ENCODE measurements at places on chromosomes 16 and 17. TPM values are rescaled to one million over a fixed set of nuclear protein-coding genes. Genes with fewer than 3 reads are reported as not detected.

- H3K4me3 ChIP-seq: no peak overlapping the region
- no peaks in the 10 kb centered on the region for H3K36me3 ChIP-seq
- H3K4me1 ChIP-seq: peaks cover 5% of the 10 kb centered on the region
- no peaks in the 10 kb centered on the region for H3K27me3 ChIP-seq
Measured at GRCh38 chr17:15914400-15915170, 30.3 kb upstream of the ADORA2B start.

DNA sequence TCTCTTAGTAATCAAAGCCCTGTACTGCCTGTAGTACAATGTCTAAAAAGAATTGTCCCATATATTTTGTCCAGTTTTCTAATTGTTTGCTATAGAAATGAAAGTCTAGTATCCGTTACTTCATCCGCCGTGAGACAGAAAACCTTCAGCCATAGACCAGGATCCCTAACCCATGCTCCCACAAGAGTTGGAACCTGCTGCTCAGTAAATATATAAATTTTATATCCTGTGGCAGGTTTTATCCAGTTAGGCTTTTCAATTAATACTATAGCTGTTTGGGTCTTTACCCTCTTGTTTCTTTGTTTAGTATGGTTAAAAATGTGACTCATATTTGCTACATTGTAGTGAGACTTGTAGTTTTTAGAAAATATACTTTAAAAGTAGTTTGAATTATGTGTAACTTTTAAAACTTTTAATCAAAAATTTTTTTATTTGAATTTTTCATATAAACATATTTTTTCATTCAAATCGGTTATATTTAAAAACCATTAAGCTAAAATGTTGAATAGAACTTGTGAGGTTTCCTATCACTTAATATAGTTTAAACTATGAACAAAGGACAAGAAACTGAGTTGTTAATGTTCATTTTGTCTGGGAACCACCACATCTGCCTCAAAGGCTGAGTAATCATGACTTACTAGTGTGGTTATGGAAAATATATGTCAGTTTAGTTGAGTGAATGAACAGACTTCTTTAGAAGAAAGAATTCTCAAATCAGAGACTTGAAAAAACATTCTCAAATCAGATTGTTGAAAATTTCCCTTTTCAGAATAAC lies 54.8 kb downstream of the VMP1 start:
- peaks cover 11% of the 10 kb centered on the region for H3K4me1 ChIP-seq
- no peak overlapping the region for H3K4me3 ChIP-seq

- peak overlapping the region; percentile 52 for H3K27ac ChIP-seq
- peak overlapping the region; percentile 21 for H3K4me3 ChIP-seq
- DNase-seq: no peak
- H3K27me3 ChIP-seq: no peaks in the 10 kb centered on the region
- H3K4me1 ChIP-seq: peaks cover 22% of the 10 kb centered on the region
Measured at GRCh38 chr17:47604598-47604927, 45.2 kb upstream of the KPNB1 start.

- no peak overlapping the region for H3K4me3 ChIP-seq
- H3K36me3 ChIP-seq: peaks cover 8% of the 10 kb centered on the region
Measured at GRCh38 chr17:29885031-29885640, 44.9 kb downstream of the SSH2 start.

GRCh38 chr17:46730026-46730425 lies 88.5 kb downstream of the WNT3 start:
- H3K27me3 ChIP-seq: no peaks in the 10 kb centered on the region
- peaks cover 34% of the 10 kb centered on the region for H3K4me1 ChIP-seq
- H3K4me3 ChIP-seq: no peak overlapping the region

DNA sequence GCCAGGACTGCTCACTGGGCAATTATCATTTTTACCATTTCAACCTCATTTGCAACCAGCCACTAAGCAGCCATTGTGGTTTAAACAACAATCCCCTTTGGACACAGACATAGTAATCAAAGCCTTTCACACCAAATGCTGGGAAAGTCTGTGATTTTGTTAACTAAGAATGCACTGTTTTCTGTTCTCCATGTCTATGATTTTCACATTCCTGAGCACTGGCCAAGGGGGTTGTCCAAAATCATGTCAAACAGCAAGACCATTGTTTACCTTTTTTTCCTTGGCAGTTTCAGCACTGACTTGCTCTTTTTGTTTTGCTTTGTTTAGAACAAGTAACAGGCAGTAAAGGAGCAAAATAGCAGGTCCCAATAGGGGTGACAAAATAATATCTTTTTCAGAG lies 106.3 kb upstream of the SIAH1 start:
- no peak overlapping the region for H3K4me3 ChIP-seq
- H3K27ac ChIP-seq: no peak overlapping the region
- H3K4me1 ChIP-seq: no peaks in the 10 kb centered on the region
- DNase-seq: no peak
- no peaks in the 10 kb centered on the region for H3K36me3 ChIP-seq

GRCh38 chr17:76810956-76811355 lies 57.2 kb upstream of the MGAT5B start:
- peaks cover 6% of the 10 kb centered on the region for H3K4me1 ChIP-seq
- H3K27ac ChIP-seq: peak overlapping the region; percentile 47
- H3K27me3 ChIP-seq: no peaks in the 10 kb centered on the region

SOCS1 gene
- 14.5 TPM for total RNA-seq

KRTAP1-5 gene
- total RNA-seq: not detected

DNA sequence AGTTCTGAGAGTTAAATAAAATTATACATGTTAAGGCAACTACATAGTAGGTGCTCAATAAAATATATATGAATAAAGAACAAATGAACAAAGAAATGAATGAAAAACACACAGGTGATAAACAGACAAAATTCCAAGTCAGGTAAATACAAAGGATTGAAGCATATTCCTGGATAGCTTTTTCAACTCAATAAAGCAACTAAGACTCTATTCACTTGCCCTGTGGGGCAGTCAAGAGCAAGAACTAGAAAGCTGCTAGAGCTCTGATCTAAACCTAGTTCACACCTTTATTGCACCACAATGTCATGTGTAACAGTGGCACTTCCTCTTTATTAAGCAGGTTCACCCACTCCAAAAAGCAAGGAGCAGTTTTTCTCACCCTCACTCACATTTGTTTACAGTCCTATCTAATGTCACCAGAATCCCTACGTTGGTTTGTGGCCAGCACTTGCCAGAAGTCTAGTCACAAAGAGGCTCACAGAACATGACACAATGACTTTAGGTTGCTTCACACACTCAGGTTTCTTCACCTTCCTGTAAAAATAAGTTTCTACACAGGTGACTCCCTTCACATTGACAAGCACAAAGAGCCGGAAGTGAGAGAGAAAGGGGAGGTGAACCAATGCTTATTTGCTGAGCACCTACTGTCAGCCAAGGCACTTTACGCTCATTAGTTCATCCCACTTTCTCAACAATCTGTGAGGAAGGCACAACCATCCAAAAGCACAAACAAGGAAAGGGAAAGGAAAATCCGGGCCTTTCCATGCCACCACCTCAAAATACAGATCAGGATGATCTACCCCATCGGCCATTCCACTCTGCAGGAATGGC lies 70.8 kb downstream of the XPO6 start:
- H3K4me1 ChIP-seq: peaks cover 16% of the 10 kb centered on the region
- no peaks in the 10 kb centered on the region for H3K27me3 ChIP-seq
- no peak for DNase-seq
- peaks cover 32% of the 10 kb centered on the region for H3K36me3 ChIP-seq
- no peak overlapping the region for H3K4me3 ChIP-seq
- peak overlapping the region; percentile 3 for H3K27ac ChIP-seq

KRT36 gene
- 0.17 TPM for total RNA-seq

DNA sequence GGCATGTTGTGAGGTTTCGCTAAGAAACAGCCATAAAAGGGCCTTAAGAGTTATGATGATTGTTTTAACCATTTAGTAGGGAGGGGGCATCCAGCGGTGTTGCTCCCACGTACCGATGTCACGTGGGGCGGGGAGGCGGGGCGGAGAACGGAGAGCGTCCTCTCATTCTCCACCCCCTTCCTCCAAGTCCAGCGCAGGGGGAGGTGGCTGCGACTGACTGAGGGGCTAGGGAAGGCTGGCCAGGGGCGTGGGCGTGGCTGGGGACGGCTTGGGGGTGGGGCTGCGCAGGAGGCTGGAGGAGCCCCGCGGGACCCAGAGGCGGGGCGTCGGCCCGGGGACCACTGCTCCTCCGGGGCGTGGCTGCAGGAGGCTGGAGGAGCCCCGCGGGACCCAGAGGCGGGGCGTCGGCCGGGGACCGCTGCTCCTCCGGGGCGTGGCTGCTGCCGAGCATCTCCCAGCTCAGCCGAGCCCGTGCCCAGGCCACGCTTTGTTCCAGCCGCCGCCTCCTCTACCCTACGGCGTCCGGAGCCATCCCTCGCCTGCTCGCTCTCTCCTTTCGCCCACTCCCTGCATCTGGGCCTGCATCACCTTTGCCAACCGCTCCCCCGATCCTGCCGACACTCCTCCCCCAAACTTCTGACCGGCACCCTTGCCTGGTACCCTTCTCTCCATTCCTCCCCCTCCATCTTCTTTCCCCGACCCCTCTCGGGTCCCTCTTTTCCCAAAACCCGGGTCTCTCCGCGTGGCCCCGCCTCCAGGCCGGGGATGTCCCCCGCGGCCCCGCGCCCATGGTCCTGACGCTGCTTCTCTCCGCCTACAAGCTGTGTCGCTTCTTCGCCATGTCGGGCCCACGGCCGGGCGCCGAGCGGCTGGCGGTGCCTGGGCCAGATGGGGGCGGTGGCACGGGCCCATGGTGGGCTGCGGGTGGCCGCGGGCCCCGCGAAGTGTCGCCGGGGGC lies at the start of gene SARM1:
SARM1 (plus strand) TSS at position 450 of the 958 bp plus-strand sequence; CDS start at position 789, 339 bp downstream.
- peaks cover 4% of the 10 kb centered on the region for H3K36me3 ChIP-seq
- peak within 1 kb of the TSS; percentile 92 for H3K4me3 ChIP-seq
- peak within 1 kb of the TSS; percentile 91 for H3K27ac ChIP-seq
- peak; percentile 92 for DNase-seq

Measured in type B pancreatic cell (in vitro differentiated cells).